ENCODE measurements at places on chromosomes 13 and 19.

DNA sequence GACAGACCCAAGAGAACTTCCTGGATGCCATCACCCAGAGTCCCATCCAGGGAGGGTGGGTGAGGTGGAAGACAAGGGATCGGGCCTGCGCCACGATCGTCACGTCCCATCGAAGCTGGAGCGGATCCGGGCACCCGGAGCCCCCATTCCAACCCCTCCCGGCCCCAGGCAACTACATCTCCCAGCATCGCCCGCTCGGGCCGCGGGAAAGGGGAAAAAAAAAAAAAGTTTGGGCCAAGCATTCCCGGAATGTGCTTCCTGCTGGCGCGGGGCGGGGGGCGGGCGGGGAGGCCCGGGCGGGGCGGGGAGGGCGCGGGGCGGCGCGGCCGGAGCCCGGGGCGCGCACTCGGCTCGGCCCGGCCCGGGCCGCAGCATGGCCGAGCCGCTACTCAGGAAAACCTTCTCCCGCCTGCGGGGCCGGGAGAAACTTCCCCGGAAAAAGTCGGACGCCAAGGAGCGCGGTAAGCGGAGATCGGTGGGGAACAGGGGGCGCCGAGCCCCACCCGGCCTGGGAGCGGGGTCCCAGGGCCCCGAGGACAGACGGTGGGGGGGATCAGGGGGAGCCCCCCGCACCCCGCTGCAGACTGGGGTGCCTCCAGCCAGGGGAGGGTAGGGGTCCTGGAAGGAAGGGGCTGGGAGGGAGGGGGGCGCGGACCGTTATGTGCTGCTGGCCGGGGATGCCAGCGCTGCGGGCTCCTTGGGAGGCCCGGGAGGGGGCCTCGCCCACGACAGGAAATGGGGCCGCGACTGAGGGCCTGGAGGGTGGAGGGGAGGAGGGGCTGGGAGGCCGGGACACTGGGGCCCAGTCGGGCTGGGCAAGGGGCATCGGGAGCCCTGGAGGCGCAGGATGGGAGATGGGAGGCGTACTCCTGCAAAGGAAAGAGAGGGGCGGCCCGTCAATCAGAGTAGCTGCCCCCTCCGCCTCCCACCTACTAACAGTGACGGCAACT, at the start of gene SYDE1:
SYDE1 (plus strand) TSS at position 341 of the 950 bp plus-strand sequence; CDS start at position 374, 33 bp downstream.
- peak; percentile 96 for DNase-seq

- DNase-seq = no peak
Measured at GRCh38 chr19:38744874-38745273, 600 bp upstream of the CAPN12 start.

GRCh38 chr13:30173303-30173610, 134.1 kb downstream of the KATNAL1 start:
- no peak for DNase-seq

DNA sequence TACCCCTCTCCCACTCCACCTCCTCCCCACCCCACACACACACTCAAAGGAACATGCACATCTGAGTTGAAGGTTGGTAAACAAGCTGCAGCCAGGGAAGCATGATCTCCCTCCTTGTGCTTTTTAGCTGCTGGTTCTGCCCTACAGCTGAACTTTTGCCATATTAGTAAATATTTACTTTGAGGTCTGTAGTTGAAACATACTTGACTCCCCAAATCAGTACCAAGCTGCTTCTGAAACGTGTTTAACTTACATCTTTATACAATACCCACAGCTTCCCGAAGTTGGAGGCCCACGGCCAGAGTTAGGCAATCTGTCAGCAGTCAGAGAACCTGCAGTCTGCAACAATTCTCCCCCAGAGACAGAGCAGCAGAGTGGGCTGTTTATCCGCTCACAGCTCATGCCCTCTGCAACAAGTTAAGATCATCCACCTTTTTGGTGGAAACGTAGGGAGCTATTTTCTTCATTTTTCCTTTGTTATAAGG, 1.5 kb upstream of the PCDH20 start:
- DNase-seq = no peak

DNA sequence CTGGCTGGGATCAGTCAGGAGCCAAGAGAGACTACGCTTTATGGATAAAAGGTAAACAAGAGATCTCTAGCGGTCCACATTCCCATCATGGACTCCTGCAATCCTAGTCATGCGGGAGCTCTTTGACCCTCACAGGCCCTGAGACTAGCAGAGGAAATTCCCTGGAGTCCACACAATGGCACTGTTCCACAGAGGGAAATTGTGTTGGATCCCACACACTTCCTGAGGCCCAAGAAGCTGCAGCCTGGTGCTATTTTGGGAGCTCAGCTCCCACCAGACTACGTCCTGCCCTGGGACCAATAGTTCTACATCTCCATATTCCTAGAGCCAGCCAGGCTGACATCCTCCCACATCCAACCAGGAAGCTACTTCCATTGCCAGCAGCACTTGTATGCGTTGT, 2358.4 kb downstream of the PCDH9 start:
- DNase-seq = no peak

Measured in AG20443 (cell line).